CD8-positive, alpha-beta T cell (primary cell): ENCODE measurements at places on chromosomes 3 and 15.

DNA sequence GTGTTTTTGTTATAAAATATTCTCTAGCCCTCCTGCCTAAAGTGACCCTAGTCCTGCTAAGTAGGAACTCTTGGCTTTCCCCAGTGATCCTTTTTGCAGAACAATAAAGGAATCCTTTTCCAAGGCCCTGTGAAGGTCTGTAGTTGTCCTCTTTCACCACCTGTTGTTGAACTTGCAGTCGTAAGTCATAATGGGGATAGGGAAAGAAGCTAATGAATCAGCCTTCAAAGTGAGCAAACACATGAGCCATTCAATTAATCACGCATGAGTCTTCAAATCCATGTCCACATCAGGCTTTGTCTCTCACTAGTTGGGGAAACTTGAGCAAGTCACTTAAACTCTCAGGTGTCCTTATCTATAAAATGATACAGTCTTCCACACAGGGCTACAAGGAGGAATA is 27.6 kb downstream of the ZNF860 start:
- DNase-seq = no peak

GRCh38 chr3:125140011-125140817 is 72.3 kb downstream of the SLC12A8 start:
- DNase-seq = no peak

DNA sequence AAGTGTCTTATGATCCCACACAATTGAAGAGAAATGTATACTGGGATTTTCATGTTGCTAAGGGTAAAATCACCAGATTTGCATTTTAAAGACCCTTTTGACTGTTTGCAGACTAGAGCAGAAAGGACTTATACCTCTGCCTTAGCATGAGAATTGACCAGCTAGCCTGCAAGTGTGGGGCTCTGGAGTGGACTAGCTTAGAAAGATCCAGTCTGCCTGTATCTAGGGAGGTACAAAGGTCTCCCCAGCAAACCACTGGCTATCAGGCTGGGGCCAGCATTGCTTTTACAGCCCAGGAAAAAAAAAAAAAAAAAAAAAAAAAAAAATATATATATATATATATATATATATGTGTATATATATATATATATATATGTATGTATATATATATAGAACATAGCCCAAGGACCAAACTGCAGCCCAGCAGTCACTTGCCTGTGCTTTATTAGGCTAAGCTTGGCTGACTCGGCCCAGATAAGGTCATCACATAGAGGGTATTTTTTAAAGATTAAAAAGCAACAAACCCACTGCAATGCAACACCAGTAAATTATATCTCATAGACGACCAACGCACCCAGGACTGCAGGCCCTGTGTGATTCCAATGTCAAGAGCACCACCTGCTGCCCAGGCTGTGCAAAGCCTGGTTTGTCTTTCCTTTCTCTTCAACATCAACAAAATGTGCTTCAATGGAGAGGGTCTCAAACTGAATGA is 63.7 kb downstream of the DCLK3 start:
- no peak for DNase-seq

DNA sequence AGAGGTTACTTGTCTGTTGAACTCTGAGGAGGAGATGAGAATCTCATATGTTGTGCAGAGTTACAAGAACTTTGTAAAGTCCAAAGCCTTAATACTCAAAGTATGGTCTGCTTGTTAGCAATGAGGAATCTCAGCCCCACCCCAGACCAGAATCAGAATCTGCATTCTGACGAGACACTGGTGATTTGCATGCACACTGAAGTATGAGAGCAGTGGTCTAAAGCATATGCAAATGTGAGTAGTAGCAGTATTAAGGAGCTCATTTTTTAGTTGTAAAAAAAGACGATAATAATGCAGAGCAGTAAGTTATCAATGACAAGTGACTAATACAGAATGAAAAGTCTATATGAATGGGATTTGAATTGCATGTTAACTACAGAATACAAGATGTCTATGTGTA is 327.7 kb downstream of the RYR3 start:
- DNase-seq = no peak
